ENCODE measurements at places on chromosomes 1 and 21. TPM values are rescaled to one million over a fixed set of nuclear protein-coding genes. Genes with fewer than 3 reads are reported as not detected.

DNA sequence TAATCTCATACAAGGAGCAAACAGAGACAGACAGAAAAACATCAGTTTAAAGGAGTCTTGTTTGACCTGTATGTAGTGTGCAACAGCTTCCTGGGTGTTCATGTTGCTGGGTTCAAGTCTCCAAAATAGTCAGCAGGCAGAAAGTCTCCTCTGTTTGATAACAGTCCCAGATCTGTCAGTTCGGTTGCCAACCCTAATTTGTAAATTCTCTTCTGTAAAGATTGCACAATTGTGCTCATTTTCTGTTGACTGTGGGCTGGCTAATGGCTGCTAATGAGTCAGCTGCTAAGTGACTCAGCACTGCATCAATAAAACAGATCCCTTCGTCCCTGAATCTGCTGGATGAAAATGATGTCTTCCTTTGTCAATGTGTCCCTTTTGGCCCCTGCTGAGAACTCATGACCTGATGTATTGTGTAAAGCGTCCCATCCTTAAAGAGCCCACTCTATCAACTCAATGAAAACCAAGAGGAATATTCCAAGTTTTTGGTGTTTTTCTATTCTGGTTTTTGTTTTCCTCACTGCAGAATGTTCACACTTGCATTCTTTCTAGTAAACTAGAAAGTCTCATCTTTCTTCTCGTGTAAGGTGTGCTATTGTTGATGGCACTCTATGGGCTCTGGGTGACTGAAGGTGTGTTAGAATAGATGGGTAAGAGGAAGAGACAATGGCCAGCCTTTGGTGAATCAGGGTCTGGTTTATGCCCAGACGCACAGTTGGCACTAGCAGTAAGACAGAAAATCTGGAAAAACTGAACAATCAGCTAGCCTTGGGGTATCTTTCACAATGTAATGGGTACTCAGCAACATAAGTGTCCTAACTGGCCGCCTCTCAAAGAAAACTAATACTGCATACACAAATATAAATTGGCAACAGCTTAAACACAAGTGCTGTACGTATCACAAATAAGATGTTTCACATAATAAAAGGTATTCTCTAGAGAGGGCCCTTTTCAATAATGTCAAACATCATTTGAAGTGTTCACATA is 75.1 kb upstream of the SIPA1L2 start:
- DNase-seq: no peak

The PLA2G2C gene
- not detected for total RNA-seq

The CELF3 gene
- not detected for total RNA-seq

DNA sequence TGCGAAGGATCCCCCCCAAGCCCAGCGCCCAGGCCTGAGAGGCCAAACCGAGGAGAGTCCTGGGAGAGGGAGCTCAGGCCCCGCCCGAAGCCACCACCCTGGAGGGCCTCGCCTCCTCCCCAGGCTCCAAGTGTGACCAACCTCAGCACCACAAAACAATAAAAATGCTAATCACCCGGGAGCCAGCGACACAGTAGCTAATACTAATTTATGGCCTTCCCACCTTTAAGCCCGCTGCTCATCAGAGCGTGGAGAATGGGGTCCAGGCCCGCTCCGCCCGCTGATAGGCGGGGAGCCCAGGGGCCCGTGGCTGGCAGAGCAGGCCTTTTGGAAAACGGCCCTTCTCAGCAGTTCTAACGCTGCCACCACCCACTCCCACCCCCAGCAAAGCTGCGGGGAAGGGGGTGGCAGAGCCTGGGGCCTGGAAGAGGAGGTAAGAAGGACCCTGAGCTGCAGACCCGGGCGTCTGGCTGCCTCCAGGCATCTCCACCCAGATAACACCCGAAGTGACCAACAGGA is 20.4 kb upstream of the TAS1R2 start:
- no peak for DNase-seq

- no peak for DNase-seq
These were observed 200.6 kb downstream of the GRIK1 start for GRCh38 chr21:29739176-29739575.

DNA sequence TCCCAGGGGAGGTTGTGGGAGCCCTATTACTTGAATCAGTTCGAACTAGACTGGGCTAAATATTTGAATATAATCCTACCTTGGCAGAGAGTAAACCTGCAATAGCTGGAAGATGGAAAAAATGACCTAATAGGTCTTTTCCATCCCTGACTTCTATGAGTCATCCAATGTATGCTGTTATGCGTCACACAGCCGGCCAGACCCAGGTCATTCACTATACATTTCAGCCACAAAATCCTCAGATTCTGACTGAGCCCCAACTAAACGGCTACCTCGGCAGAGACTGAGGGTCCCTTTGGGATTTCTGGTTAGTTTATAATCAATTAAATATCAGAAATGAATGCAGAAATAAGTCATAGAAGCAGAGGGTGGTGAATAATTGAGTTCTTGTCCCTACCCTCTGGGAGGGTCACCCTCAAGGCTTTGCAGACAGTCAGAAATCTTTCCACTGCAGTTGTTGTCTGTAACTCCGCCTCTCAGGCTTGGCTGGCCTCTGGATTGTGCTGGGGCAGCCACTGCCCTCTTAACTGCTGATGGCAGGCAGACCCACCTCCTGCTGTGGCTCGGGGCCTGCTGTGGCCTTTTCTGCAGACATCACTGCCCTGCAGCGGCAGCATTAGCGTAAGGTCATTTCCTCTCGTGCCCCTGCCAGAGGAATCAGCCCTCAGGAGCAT is 240.5 kb downstream of the TGFB2 start:
- DNase-seq: no peak

GRCh38 chr1:43454270-43455011 is 710 bp upstream of the HYI start:
- peak; percentile 80 for DNase-seq

GRCh38 chr21:15671188-15671587 is 58.6 kb upstream of the USP25 start:
- DNase-seq: no peak

DNA sequence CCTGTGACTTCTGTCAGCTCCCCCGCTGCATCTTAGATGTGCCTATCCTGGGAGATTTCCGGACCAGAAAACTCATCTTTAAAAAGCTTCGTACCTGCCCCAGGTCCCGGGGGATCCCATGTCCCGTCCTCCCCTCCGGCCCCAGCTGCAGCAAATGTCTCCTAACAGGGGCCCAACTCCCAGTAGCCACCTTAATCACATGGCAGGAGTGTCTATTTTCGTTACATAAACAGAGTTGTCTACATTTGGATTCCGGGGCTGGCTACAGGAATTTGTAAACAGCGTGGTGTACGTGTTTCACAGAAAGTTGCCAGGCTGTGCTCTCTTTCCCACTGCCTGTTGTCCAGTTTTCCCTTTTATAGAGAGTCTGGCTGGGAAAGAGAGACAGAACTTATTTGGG is 17.9 kb upstream of the KCNE2 start:
- DNase-seq: no peak

- no peak for DNase-seq
These were observed 2.5 kb upstream of the DUSP23 start for GRCh38 chr1:159778266-159778665.

The PTPRU gene
- total RNA-seq: 8.6 TPM

GRCh38 chr1:36256558-36257374 is 32.5 kb downstream of the THRAP3 start:
- no peak for DNase-seq

GRCh38 chr1:212413902-212414327 is 771 bp downstream of the PACC1 start:
- DNase-seq: no peak

- peak; percentile 70 for DNase-seq
These were observed 62.7 kb downstream of the CD34 start for GRCh38 chr1:207848234-207848633.

- DNase-seq: no peak
These were observed 169.1 kb upstream of the EDN2 start for GRCh38 chr1:41653574-41653973.

GRCh38 chr1:192311281-192311680 is 5.5 kb upstream of the RGS21 start:
- DNase-seq: no peak

The OXCT2 gene
- total RNA-seq: 0.85 TPM

The NGF gene
- 5.0 TPM for total RNA-seq

The IRF2BP2 gene
- total RNA-seq: 104 TPM

GRCh38 chr1:31879981-31880608 is 58.1 kb downstream of the PTP4A2 start:
- no peak for DNase-seq

- DNase-seq: no peak
These were observed 334.4 kb upstream of the DEPDC1 start for GRCh38 chr1:68831281-68831680.

- DNase-seq: no peak
These were observed 96.2 kb downstream of the BEND5 start for GRCh38 chr1:48680411-48681035.

The GRIK1 gene
- not detected for total RNA-seq

- no peak for DNase-seq
These were observed 207.1 kb downstream of the SLC35F3 start for GRCh38 chr1:234111458-234112142.

GRCh38 chr1:174971902-174972301 is 27.8 kb upstream of the CACYBP start:
- no peak for DNase-seq

DNA sequence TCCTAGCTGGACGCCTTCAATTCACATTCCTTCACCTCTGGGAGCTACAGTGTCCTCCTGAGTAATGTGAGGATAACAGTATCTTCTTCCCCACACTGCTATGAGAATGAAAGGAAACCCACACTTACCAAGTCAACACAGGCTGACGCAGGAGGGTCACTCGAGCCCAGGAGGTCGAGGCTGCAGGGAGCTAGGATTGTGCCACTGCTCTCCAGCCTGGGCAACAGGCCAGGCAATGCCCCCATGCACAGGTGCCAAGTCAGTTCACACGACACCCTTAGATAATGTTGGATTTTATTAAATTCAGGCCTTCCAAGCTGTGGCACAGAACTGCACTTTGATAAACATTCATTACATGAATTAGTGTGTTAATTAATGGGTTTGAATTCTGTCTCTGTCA is 31.9 kb downstream of the MATN1 start:
- no peak for DNase-seq

The GART gene
- 37.6 TPM for total RNA-seq

GRCh38 chr1:212452323-212453155 is 19.8 kb downstream of the NENF start:
- peak; percentile 82 for DNase-seq

GRCh38 chr1:66730462-66730861 is 21.8 kb upstream of the DYNLT5 start:
- no peak for DNase-seq

DNA sequence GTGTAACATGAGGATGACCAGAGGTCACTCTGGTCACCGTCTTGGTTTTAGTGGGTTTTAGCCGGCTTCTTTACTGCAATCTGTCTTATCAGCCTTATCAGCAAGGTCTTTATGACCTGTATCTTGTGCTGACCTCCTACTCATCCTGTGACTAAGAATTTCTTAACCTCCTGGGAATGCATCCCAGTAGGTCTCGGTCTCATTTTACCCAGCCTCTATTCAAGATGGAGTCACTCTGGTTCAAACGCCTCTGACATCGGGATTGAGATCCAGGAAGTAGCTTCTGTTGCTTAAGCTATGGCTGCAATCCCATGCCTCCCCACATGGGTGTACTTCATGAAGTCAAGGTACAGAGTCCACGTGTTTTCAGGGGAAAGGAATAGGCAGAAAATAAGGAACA is 19.9 kb downstream of the FMN2 start:
- DNase-seq: no peak

DNA sequence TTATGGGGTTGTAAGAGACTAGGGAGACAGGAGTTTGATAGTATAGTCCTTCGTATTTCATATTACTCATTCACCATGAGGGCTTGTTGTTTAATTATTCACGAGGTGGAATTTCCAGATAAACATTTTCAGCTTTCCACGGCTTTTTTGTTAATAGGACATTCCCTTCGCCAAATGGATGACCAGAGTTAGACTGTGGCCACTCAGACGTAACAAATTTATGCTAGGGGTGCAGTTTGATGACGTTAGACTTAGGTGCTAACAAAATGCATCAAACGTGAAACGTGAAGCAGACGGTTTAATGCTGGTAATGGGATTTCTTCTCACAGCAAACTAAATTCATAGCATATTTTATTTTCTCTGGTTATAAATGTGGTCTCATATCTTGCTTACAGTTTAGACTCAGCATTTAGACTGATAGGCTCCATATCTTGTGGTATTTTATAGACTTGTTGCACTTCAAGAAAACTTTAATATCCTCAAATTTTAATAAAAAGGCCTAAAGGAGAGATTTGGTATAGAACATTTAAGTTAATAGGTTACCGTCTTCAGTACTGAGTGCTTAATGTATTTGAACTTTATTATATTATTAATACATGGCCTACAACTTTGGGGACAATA is 2.3 kb downstream of the DHX9 start:
- no peak for DNase-seq

The OR1C1 gene
- total RNA-seq: not detected

The BGLAP gene
- 0.30 TPM for total RNA-seq

DNA sequence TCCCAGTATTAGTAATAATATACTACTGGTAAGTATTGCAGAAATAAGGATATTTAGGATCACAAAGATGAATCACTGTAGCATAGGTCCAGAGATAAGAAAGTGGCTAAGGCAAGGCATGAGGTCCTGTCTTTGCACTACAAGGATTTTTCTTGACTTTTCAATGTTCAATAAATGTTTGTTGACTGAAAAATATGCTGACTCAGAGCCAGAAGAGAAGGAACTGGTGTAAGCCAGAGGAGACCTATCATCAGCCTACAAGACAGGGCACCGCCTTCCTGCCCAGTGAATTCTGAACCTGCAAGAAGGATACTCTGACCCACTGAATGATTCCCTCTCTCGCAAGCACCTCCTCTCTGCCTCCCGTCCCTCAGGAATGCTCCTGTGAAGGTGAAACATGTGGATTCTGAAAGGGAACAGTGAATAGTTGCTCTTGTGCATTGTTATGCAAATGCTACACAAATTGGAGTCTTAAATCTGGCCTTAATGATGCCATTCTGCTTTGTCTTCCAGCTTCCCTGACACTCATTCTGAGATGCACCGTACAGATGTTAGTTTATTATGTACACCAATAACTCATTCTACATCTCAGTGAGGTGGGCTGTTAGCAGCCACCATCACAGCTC is 540.0 kb downstream of the OMA1 start:
- no peak for DNase-seq

The RAB25 gene
- not detected for total RNA-seq

The INSRR gene
- total RNA-seq: 0.17 TPM

The RNU1-4 gene
- 2,262 TPM for total RNA-seq

- no peak for DNase-seq
These were observed 84.2 kb downstream of the NDUFS5 start for GRCh38 chr1:39110325-39110851.

The NHLH1 gene
- total RNA-seq: not detected

The ZFYVE9 gene
- total RNA-seq: 14.8 TPM

The KIF14 gene
- 0.02 TPM for total RNA-seq

DNA sequence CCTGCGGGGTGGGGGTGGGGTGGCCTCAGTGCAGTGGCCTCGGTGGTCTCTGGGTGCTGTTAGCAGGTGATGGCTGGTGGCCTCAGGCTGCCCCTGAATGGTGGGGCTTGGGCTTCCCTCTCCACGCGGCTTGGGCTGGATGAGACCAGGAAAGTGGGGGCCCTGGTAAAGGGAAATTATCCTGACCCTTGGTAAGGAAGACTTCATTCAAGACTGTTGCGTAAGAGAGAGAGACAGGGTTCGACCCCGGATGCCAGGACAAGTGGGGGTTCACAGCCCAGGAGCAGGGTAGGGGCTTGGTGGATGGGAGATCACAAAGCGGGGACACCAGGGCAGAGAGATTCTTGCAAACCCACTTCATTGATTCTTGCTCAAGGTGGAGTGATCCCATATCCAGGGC is 5.5 kb upstream of the TTC34 start:
- no peak for DNase-seq

The RHD gene
- total RNA-seq: not detected

GRCh38 chr1:172477741-172478140 is 33.9 kb upstream of the PIGC start:
- no peak for DNase-seq

Measured in heart right ventricle (tissue), 16 donors.